D341Med (cell line): ENCODE measurements at places on chromosomes 7 and 10.

DNA sequence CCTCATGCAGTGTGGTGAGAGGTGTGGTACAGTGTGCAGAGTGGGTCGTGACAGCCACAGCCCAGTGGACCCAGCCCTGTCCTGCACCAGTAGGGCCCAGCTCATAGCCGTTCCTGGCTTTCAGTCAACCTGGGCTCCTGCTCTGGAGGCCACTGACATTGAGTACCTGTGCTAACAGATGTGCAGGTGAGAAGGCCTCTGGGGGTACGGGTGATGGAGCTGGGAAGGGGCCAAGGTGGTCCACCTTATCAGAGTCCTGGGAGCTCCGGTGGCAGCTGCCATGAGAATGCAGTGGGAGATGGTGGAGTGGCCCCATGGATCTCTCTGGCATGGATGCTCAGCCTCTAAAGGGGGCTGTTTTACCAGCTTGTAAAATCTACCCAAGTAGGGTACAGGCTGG, 6.1 kb upstream of the TBRG4 start:
- no peak for DNase-seq

GRCh38 chr10:60816628-60817397, 38.5 kb downstream of the CDK1 start:
- DNase-seq = peak; percentile 79

DNA sequence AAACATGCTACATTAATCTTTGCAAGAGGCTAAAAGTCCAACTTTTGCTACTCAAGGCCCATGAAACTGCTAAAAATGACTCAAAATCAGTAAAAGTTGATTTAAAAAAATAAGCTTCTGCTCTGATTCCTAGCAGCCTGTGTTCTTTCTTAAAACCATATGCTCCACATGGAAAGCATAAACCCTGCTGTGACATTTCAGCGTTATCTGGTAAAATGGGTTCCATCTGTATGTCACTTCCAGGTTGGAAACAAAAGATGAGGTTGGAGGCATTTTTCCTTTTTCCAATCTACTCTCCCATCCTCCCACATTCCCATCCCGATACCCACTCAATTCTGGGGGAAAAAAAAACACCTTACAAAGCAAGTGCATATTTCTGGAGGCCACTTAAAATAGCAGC, 439.5 kb downstream of the NEBL start:
- no peak for DNase-seq

- DNase-seq = no peak
Observed at GRCh38 chr10:104429846-104430245, 76.2 kb downstream of the CFAP58 start.

DNA sequence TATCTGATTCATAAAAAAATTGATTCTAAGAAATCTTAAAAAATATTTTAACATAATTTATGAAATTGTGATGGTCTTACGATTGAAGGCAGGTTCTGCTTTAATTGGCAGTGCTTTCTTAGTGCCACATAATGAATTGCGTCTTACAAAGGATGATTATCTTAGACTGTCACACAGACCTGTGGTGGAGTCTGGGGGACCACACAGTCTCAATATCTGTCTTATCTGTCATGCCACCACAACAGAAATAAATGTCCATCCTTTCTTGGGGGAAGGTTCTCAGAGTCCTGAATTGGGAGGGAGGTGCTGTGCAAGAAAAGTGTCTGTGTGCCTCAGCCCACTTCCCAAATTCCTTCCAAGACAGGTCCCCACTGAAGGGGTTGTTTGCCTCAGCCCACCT, 34.0 kb downstream of the ZDHHC6 start:
- DNase-seq = no peak

- DNase-seq = no peak
Observed at GRCh38 chr10:23918090-23918723, 290.7 kb upstream of the KIAA1217 start.
